SJSA1 (cell line): ENCODE measurements at places on chromosomes 3 and 15. TPM values are rescaled to one million over a fixed set of nuclear protein-coding genes. Genes with fewer than 3 reads are reported as not detected.
A peak's percentile ranks its signal among the peaks of the same experiment; 100 is the strongest.

DNA sequence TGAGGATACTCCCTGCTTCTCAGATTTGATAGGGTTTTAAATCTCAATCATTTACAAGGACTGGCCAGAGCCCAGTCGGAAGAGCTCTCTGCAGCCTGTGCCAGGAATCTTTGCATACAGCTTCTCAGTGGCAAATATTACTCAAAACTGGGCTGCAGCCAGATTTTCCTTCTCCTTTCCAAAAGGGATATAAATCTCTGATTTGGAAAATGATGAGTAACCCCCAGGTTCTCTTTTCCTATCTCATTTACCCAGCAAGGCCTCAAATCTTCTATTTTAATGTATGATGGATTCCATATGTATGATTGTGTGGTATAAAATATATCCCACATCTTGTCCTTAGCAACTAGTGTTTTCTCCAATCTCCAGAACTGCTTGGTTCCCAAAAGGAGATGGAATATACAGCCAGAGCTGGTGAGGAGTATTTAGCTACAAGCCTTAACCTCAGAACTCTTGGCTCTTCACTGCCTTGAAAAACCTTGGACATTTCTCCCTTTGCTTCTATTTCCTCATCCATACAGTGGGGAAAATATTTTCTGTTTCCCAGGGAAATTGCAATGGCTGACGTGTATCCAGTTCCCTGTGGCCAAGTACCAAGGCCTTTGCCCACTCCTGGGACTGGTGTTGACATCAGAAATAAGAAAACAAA is 114.4 kb downstream of the ATG7 start:
- peaks cover 11% of the 10 kb centered on the region; the same call in 1 of the 2 replicates for H3K36me3 ChIP-seq
- H3K4me3 ChIP-seq, result no peak overlapping the region
- H3K27ac ChIP-seq, result no peak overlapping the region
- no peak for DNase-seq

GRCh38 chr3:30644615-30645014 is 38.2 kb downstream of the TGFBR2 start:
- no peak for DNase-seq
- no peak overlapping the region for H3K4me3 ChIP-seq
- H3K27ac ChIP-seq, result no peak overlapping the region
- peaks cover 14% of the 10 kb centered on the region for H3K4me1 ChIP-seq

DNA sequence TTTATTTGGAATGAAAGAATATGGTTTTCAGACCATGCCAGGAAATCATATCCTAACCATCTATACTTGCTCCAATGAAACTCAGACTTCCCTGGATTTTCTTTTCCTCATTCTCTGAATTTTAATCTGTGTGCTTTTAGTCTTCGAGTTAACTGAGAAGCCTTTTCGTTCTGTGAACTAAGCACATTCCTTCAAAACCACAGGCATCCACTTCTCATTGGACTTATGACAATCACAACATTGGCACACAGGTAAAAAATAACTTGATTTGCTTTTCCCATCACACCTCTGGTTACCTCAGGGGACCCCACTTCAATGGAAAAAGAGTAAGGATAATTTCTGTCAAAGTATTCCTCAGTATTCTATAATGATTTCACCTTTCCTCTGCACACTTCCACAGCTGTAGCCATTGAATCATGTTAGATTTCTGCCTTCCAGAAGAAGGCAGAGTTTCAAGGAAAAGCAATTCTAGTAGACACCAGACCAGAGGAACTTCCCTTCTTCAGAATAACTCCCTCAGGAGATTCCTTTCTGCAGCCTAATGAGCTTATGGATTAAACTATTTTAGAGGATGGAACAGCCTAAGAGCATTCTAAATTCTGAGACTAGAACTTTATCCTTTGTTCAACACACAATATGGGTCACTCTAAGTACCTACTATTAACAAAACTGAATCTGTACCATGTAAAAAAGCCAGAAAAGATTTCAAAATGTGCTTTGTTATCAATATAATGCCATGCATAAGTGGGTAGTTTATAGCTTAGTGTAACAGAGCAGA is 15.9 kb downstream of the COMMD2 start:
- peaks cover 20% of the 10 kb centered on the region for H3K36me3 ChIP-seq
- 0 out of 2 replicates have a peak overlapping the region, but pooled peaks have one; percentile 21 for H3K27ac ChIP-seq
- DNase-seq, result peak; percentile 47
- peaks cover 12% of the 10 kb centered on the region for H3K4me1 ChIP-seq

GRCh38 chr15:100476805-100477204 is 51.9 kb downstream of the CERS3 start:
- no peaks in the 10 kb centered on the region for H3K36me3 ChIP-seq
- no peak overlapping the region for H3K4me3 ChIP-seq
- H3K27ac ChIP-seq, result no peak overlapping the region
- H3K4me1 ChIP-seq, result no peaks in the 10 kb centered on the region

GRCh38 chr3:175338775-175339535 is 479.8 kb downstream of the NAALADL2 start:
- H3K36me3 ChIP-seq, result no peaks in the 10 kb centered on the region
- H3K27ac ChIP-seq, result no peak overlapping the region
- no peaks in the 10 kb centered on the region for H3K27me3 ChIP-seq

DNA sequence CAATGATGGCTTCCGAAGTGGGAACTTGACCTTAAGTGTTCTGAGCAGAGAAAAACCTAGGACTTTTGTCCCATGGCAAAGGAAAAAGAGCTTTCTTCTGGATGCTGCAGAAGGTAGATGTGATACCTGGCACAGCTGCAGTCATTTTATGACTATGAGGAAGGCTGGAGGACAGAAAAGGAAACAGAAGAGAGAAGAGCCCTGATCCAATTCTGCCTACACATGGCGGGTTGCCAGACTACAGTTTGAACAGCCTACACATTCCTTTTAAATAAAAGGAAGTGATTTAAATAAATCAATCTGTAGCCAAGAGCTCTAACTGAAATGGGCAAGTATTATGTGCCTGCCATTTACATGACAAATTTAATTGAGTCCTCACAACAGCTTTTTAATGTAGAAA is 43.6 kb upstream of the CHRNB4 start:
- no peak for DNase-seq
- no peaks in the 10 kb centered on the region for H3K4me1 ChIP-seq
- H3K4me3 ChIP-seq, result no peak overlapping the region
- H3K27me3 ChIP-seq, result no peaks in the 10 kb centered on the region

DNA sequence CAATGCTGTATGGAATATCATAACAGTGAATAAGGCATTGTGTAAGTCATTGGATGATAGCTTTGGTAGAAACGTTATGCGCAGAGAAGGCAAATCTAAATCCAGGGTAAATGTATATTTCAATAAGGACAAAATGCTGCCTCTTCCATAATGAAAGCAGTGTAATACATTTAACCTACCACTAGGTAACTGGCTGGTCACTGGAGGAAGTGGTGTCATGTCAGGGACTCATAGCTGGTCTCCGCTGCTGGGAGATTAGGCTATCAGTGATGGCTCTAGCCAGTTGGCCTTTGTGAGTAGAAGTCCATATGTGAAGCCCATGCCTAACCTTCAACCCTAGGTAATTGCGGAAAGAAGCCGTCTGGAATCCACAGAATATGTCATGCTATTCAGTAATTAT is 140.9 kb downstream of the NLGN1 start:
- no peaks in the 10 kb centered on the region for H3K4me1 ChIP-seq
- no peak overlapping the region for H3K4me3 ChIP-seq
- H3K27me3 ChIP-seq, result no peaks in the 10 kb centered on the region
- no peak overlapping the region for H3K27ac ChIP-seq
- no peaks in the 10 kb centered on the region for H3K36me3 ChIP-seq
- DNase-seq, result no peak

- no peaks in the 10 kb centered on the region for H3K27me3 ChIP-seq
- H3K4me3 ChIP-seq, result no peak overlapping the region
- no peaks in the 10 kb centered on the region for H3K36me3 ChIP-seq
Observed at GRCh38 chr3:17580901-17581300, 161.5 kb downstream of the TBC1D5 start.

DNA sequence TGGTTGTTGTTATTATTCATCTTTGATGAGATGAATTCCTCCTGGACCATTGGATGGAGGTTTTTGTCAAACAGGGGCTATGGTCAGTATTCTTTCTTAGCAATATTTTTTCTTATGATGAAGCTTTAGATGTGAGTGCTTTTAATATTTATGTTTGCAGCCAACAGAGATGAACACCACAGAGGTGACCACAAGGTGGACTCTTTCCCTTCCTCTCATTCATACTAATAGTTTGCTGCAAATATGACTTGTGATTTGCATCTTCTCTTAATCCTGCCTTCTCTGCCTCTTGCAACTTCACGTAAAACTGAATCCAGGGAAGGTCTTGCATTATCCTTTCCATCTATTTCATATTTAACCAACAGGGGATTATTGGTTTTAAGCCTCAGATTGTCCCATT is 473.1 kb upstream of the UBE2E2 start:
- no peak overlapping the region for H3K4me3 ChIP-seq
- no peaks in the 10 kb centered on the region for H3K36me3 ChIP-seq
- DNase-seq, result no peak
- no peaks in the 10 kb centered on the region for H3K27me3 ChIP-seq

DNA sequence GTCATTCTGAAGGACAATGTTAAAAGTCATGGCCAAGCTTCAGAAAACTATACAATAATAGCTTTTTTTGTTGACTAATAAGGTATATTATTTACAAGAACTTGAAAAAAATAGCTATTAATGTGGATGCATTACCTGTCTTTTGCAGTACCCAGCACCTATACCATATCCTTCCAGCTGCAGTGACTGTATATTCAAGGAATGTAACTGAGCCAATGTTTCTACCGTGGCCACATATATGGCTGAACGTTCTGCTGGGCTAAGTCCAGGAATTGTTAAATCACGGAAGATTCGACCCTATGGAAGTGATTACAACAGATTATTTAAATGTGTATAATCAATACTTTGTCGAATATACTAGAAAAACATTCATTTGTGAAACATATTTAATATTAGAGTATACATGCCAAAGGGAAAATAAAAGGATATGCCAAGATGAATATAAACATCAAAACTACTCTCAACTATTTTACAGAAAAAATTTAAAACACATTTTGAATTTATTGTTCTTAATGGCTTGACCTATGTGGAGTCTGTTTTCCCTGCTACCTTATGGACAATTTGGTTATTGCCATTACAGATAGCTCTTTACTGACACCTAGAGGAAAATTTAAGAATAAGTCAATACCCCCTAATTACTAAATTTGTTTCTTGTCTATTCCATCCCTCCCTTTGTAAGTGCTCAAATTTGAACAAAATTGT is 17.6 kb downstream of the ACAD11 start:
- H3K27ac ChIP-seq, result no peak overlapping the region
- H3K4me1 ChIP-seq, result peaks cover 26% of the 10 kb centered on the region
- no peaks in the 10 kb centered on the region; the same call in 1 of the 2 replicates for H3K36me3 ChIP-seq
- H3K27me3 ChIP-seq, result no peaks in the 10 kb centered on the region

DNA sequence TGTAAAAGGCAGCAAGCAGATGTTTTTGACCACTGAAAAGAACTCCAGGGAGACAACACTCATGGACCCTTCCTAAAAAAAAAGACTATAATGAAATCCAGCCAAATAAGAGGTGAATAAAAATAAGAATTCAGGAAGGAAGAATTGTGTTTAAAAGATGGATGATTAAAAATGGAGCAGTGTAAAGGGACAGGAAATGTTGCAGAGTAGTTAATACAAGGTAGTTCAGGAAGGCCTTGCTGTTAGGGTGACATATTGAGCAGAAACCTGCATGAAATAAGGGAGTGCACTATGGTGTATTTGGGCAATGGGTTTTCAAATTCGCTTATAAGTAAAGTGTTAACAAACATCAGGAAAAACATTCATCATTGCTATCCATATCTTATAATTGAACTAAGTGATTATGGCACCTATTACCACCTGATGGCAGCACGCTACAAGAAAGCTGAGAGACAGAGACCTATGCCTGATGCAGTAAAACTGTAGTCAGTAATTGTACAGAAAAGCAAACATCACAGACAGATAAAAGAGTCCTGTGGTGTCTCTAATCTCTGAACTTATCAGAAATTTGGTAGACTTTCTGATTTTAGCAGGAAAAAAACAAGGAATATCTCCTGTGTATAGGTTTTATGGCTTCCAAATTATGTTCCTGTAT is 5.8 kb upstream of the DBR1 start:
- H3K27ac ChIP-seq, result no peak overlapping the region
- H3K4me3 ChIP-seq, result no peak overlapping the region
- H3K27me3 ChIP-seq, result peaks cover 14% of the 10 kb centered on the region

DNA sequence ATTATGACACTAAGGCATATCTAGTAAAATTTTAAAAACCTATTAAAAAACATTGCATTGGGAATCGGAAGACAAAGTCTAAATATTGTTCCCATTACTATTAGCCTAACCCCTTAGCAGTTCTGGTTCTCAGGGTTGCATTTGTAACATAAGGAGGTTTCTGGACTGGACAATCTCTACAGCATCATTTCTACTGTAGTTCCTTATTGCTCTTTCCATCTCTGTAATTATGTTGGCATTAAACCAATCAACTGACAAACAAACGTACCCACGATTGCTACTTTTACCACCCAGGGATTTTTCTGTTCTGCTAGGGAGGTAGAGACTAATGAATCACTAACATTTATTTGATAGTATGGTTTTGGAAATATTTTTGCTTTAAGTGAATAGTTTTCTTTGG is 190.8 kb downstream of the CBLB start:
- H3K36me3 ChIP-seq, result no peaks in the 10 kb centered on the region
- H3K27me3 ChIP-seq, result no peaks in the 10 kb centered on the region
- DNase-seq, result no peak
- H3K27ac ChIP-seq, result no peak overlapping the region
- H3K4me3 ChIP-seq, result no peak overlapping the region

DNA sequence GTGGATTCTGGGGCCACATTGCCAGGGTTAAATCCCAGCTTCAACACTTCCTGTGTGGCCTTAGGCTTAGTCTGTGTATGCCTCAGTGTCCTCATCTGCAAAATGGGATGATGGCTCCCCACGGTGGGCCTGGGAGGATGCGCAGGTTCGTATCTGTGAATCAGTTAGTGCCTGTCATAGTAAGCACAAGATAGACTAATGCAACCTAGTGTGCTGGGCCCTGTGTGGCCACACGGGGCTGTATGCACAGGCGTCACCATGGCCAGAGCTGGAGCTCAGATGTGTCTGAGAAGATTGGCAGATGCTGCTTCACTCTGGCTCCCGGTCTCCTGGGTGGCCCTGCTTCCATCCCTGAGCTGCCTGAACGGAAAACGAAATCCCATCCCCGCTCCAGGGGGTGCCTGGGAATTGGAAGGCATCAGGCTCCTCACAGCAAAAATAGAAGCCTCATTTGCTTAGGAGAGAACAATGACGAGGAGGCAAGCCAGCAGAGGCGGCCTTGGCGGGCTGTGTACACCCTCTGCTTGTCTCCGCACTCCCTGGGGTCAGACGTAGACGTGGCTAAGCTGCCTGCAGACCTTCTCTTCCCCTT is 103.6 kb downstream of the APBA2 start:
- no peaks in the 10 kb centered on the region for H3K36me3 ChIP-seq
- H3K27ac ChIP-seq, result peak overlapping the region; percentile 47
- H3K4me1 ChIP-seq, result peaks cover 30% of the 10 kb centered on the region

SIDT1 gene
- not detected in 2 replicates for total RNA-seq

EBLN2 gene
- total RNA-seq, result 1.1 and 2.1 TPM in 2 replicates

LIPC gene
- 1.1 and 2.2 TPM in 2 replicates for total RNA-seq

TRPM1 gene
- 0.08 TPM in 1 of 2 replicates, not detected in the other for total RNA-seq

PIGX gene
- total RNA-seq, result 32.7 and 63.1 TPM in 2 replicates

ARGFX gene
- total RNA-seq, result not detected in 2 replicates

DUOXA2 gene
- not detected in 2 replicates for total RNA-seq

SLC6A11 gene
- total RNA-seq, result 0.05 TPM in 1 of 2 replicates, not detected in the other

ISLR gene
- not detected in 2 replicates for total RNA-seq

ARHGEF26 gene
- 12.0 and 14.9 TPM in 2 replicates for total RNA-seq
